ENCODE measurements at places on chromosomes 16 and 17. TPM values are rescaled to one million over a fixed set of nuclear protein-coding genes. Genes with fewer than 3 reads are reported as not detected.

The SOCS1 gene
- 1.1 TPM for total RNA-seq

- no peaks in the 10 kb centered on the region for H3K36me3 ChIP-seq
- no peak for DNase-seq
- H3K27ac ChIP-seq, result no peak overlapping the region
- H3K4me1 ChIP-seq, result no peaks in the 10 kb centered on the region
- H3K27me3 ChIP-seq, result no peaks in the 10 kb centered on the region
- no peak overlapping the region for H3K4me3 ChIP-seq
These were observed 469 bp upstream of the MSLN start for GRCh38 chr16:760065-760464.

GRCh38 chr17:34673995-34674890 lies 94.9 kb downstream of the TMEM132E start:
- DNase-seq, result no peak
- H3K27me3 ChIP-seq, result no peaks in the 10 kb centered on the region
- no peaks in the 10 kb centered on the region for H3K4me1 ChIP-seq
- no peak overlapping the region for H3K27ac ChIP-seq

- H3K27ac ChIP-seq, result no peak overlapping the region
- H3K36me3 ChIP-seq, result no peaks in the 10 kb centered on the region
- no peaks in the 10 kb centered on the region for H3K27me3 ChIP-seq
- H3K4me1 ChIP-seq, result no peaks in the 10 kb centered on the region
- no peak overlapping the region for H3K4me3 ChIP-seq
- DNase-seq, result no peak
These were observed 797.5 kb upstream of the EEF2KMT start for GRCh38 chr16:5895137-5895536.

GRCh38 chr17:13036751-13037150 lies 18.9 kb upstream of the ELAC2 start:
- no peak for DNase-seq
- H3K27me3 ChIP-seq, result no peaks in the 10 kb centered on the region
- H3K36me3 ChIP-seq, result no peaks in the 10 kb centered on the region
- H3K4me1 ChIP-seq, result no peaks in the 10 kb centered on the region

GRCh38 chr17:78314683-78315354 lies 45.1 kb downstream of the SOCS3 start:
- peak overlapping the region; percentile 75 for H3K27ac ChIP-seq
- no peak for DNase-seq
- H3K4me1 ChIP-seq, result peaks cover 19% of the 10 kb centered on the region
- H3K27me3 ChIP-seq, result no peaks in the 10 kb centered on the region
- no peaks in the 10 kb centered on the region for H3K36me3 ChIP-seq

Measured in gastrocnemius medialis (tissue), 4 donors.